ENCODE measurements at places on chromosomes 12 and 14. TPM values are rescaled to one million over a fixed set of nuclear protein-coding genes. Genes with fewer than 3 reads are reported as not detected.

OVCH1 gene
- 2.5 TPM for total RNA-seq

ZNF385A gene
- 2.8 TPM for total RNA-seq

OTX2 gene
- 0.31 TPM for total RNA-seq

REP15 gene
- 4.7 TPM for total RNA-seq

RAB15 gene
- 46.6 TPM for total RNA-seq

SOAT2 gene
- not detected for total RNA-seq

TSHR gene
- total RNA-seq = 0.63 TPM

NOXRED1 gene
- 0.94 TPM for total RNA-seq

NKX2-1 gene
- 1.6 TPM for total RNA-seq
